PC-3 (cell line): ENCODE measurements at places on chromosomes 16 and 17. TPM values are rescaled to one million over a fixed set of nuclear protein-coding genes. Genes with fewer than 3 reads are reported as not detected.
A peak's percentile ranks its signal among the peaks of the same experiment; 100 is the strongest.

DNA sequence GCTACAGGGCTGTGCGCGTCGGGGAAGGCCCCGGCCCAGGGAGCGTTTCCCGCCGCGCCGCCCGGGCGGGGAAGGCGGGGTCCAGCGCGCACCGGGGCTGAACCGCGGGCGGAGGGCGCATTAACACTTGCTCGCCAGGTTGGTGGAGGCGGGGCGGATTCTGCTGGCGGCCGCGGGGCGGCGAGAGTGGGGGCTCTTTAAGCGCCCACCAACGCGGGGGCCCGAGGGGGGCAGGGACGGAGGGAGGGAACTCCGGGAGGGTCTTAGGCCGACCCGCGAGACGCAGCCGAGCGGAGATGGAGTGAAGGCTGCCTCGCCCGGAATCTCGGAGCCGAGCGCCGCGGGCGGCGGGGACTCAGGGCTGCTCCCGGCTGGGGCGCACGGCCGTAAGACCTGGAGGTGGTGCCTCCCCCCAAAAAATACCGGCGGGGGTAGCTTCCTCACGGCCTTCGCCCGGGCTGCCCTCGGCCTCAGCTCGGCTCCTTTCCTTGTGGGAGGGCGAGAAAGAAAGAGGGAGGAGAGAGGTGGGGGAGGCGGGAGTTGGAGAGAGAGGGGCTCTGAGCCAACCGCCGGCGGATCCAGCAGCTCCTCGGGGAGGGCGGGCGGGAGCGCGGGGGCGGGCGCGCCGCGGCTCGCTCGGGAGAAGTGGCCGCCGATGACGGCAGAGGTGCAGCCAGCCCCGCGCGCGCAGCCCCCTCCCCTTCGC is 415 bp upstream of the FOXF1 start:
- DNase-seq = no peak

The KRTAP2-1 gene
- not detected in 2 replicates for total RNA-seq

GRCh38 chr17:59601130-59601529 is 18.6 kb upstream of the CLTC start:
- DNase-seq = no peak

The KRT23 gene
- total RNA-seq = not detected in 2 replicates

GRCh38 chr16:81315271-81316175 is 761 bp downstream of the GAN start:
- peak; percentile 42 for DNase-seq

The KRT34 gene
- 2.9 and 5.1 TPM in 2 replicates for total RNA-seq

- DNase-seq = no peak
Observed at GRCh38 chr17:39688475-39688835, 598 bp upstream of the PGAP3 start.

- no peak for DNase-seq
Observed at GRCh38 chr17:49752508-49752907, 11.4 kb downstream of the FAM117A start.

- DNase-seq = no peak
Observed at GRCh38 chr16:8905795-8906591, 23.8 kb downstream of the LITAFD start.

DNA sequence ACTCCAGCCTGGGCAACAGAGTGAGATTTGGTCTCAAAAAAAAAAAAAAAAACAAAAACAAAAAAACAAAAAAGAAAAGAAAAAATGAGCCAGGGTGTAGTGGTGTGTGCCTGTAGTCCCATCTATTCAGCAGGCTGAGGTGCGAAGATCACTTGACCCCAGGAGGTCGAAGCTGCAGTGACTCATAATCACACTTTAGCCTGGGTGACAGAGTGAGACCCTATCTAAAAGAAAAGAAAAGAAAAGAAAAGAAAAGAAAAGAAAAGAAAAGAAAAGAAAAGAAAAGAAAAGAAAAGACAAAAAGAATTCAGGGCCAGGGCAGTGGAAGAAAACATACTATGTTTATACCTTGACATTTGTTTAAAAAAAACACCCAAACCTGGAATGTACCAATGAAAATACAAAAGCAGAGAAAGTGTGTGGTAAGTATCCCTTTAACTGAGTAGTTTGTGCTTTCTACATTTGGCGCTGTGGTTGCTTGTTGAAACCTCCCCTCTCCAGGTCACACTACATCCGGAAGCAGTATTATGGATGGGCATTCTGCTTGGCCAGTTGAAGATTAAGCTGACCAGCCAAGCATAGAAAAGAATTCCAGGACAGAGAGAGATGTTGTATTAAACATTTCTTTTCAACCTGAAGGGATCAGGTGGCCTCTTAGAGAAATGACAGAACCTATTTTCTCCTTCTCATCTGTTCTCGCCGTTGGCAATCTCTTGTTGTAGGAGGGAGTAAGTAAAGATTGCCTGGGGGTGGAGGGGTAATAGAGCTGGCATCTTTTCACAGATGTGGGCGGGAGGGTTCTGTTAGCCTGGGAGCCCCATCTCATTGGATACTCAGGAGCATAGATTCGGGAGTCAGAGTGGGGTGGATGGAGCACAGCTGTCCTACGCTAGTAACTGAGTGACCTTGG is 12.1 kb upstream of the PRKCB start:
- DNase-seq = no peak

GRCh38 chr16:81625544-81626153 is 153.4 kb upstream of the PLCG2 start:
- DNase-seq = peak; percentile 65

DNA sequence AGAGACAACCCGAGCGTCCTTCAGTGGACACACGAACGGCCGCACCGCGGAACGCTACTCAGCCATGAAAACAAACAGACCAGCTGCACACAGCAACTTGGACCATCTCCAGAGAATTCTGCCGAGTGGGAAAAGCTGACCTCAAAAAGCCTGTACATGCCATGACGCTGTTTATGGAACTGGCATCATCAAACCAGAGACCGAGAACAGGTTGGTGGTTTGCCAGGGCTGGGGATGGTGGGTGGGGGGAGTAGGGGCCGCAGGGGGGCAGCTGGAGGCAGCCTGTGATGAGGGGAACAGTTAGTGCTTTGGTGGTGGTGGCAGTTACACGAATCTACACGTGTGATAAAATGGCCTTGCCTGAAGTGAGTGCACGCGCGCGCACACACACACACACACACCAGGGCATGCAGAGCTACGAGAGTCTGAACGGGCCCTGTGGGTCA is 169.8 kb downstream of the LAT start:
- DNase-seq = no peak

- DNase-seq = peak; percentile 36
Observed at GRCh38 chr16:11312718-11313492, 31.8 kb upstream of the PRM1 start.

DNA sequence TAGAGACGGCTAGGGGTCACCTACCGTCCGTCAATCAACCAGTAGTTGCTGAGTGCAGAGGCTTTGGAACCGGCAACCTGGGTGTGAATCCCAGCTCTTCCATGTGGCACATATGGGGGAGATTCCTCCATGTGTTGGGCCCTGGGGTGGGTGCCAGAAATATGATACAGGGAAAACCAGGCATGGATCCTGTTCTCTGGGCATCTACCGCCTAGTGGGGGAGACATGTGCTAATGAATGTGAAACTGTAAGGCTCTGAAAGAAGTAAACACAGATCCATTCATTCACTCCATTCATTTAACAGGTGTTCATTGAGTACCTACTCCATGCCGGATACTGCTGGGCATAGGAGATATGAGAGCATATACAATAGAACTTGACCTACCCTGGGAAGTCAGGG is 39.5 kb upstream of the SDK2 start:
- no peak for DNase-seq

- DNase-seq = no peak
Observed at GRCh38 chr17:16189791-16190348, 25.5 kb downstream of the NCOR1 start.

- DNase-seq = no peak
Observed at GRCh38 chr16:57532266-57532625, 4.1 kb downstream of the CCDC102A start.

The DNASE1L2 gene
- 1.6 and 2.7 TPM in 2 replicates for total RNA-seq

GRCh38 chr16:23902748-23903414 is 67.1 kb downstream of the PRKCB start:
- DNase-seq = peak; percentile 3

DNA sequence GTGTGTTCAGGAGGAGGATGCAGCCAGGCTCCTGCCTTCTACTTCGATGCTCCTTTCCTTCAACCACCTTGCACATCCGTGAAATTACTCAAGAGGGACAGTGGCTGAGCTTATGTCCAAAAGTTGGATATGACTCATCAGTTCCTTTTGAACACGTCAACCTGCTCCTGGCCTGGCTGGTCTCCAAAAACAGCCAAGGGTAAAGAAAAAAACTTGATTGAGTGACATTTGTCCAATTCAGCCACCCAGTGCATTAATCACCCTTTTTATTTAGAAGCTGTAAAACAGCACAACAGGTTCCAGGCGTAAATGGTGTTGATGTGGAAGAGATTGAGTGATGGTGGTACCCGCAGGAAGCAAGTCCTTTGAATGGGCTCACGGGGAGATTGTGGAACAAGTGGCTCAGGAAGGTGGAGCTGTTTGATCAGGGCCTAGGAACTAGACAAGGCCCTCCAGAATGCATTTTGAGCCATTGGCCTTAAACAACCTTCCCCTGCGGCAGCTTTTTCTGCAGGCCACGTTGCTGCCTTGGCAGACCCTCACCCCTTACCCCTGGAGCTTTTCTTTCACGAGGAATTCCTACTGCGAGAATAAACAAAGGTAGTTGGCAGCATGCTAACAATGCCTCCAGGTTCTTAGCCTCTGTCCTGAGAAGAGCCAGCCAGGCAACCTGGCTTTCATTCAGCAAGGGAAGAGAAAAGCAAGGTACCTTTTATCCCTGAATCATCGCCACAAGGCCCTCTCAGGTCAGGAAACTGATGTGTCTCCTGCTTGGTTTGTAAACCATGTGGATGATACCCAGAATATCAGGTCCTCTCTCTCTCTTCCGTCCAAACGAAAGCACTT is 173.3 kb upstream of the CACNG5 start:
- DNase-seq = peak; percentile 99

- DNase-seq = no peak
Observed at GRCh38 chr16:57680842-57681375, 12.8 kb downstream of the ADGRG3 start.

DNA sequence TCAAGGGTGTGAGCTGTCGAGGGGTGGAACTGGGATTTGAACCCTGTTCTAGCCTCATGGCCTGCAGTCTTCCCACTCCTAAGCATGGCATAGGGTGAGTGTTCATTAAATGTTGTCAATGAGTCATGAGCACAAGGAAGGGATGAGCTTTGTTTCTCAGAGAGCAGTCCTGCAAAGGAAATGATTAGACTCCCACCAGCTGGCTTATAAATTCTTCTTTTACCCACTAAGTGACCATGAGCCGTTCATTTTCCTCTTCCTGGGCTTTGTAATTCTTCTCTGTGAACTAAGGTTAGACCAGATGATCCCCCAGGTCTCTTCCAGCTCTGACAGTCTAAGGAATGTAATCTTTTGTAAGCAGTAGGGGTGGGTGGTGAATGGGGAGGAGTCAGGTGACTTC is 47.9 kb upstream of the HNF1B start:
- no peak for DNase-seq

- no peak for DNase-seq
Observed at GRCh38 chr16:78884204-78884603, 716.3 kb downstream of the MAF start.

DNA sequence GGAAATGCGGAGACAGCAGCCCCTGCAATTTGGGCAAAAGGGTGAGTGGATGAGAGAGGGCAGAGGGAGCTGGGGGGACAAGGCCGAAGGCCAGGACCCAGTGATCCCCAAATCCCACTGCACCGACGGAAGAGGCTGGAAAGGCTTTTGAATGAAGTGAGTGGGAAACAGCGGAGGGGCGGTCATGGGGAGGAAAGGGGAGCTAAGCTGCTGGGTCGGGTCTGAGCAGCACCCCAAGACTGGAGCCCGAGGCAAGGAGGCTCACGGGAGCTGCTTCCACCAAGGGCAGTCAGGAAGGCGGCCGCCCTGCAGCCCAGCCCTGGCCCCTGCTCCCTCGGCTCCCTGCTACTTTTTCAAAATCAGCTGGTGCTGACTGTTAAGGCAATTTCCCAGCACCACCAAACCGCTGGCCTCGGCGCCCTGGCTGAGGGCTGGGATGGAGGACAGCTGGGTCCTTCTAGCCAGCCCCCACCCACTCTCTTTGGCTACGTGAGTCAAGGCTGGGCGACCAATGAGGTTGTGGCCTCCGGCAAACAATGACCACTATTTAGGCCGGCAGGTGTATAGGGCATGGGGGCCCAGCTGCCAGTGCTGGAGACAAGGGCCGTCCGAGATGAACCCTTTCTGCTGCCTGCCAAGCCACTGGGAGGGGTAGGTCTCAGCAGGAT is 507 bp downstream of the SERPINF1 start:
- DNase-seq = no peak

DNA sequence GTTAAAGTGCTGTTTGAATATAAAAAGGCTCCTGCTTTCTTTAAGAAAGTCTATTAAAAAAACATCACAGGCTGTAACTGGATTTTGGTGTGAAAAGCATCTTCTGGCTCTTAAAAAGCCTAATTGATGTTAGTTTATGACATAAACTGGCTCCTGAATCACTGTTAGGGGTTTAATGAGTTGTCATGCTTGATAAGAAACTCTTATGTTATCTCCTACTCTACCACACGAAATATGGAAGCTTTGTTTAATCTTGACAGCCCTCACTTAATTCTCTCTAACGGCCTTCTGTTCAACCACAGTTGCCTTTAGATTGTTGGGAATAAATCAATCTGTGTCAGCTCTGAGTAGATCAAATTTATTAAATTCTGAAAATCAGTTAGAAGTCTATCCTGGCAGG is 51.5 kb downstream of the CPPED1 start:
- DNase-seq = no peak

The CYGB gene
- total RNA-seq = 0.40 and 0.62 TPM in 2 replicates

GRCh38 chr16:27506771-27507170 is 42.9 kb downstream of the GTF3C1 start:
- DNase-seq = no peak

DNA sequence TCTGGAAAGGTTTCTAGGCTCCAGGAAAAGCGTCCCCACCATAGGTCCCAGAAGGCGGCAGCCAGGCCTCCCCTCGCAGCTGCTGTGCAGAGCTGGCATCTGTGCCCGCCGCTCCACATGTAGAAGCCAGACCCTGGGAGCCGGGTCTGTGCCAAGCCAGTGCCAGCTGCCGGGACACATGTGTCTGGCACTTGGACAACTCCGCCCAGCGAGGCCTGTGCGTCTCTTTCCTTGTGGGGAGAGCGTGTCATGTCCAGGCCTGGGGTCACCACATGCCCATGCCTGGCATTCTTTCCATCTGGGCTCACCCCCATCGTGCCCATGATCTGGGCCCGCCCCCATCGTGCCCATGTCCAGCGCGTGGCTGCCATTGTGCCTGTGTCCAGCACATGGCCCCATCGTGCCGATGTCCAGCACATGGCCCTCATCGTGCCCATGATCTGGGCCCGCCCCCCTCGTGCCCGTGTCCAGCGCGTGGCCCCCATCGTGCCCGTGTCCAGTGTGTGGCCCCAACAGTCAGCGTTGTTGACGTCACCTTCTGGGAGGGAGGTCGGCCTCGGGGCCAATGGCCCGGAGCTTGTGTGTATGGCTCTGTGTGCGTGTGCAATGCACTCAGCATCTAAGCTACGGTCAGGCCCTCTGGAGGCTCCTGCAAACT is 13.3 kb upstream of the ACSF3 start:
- no peak for DNase-seq

- peak; percentile 31 for DNase-seq
Observed at GRCh38 chr16:48365025-48365600, 20.1 kb downstream of the SIAH1 start.
